Activated T-helper 17 cell treated with anti-CD3 and anti-CD28 coated beads, Interleukin-2, amount 50 U/mL, for 72 hours (primary cell): ENCODE measurements at places on chromosomes 5 and 9.
A peak's percentile ranks its signal among the peaks of the same experiment; 100 is the strongest.

- peak; percentile 30 for ATAC-seq
These were observed 16.2 kb downstream of the PRRC2B start for GRCh38 chr9:131410044-131410491.

DNA sequence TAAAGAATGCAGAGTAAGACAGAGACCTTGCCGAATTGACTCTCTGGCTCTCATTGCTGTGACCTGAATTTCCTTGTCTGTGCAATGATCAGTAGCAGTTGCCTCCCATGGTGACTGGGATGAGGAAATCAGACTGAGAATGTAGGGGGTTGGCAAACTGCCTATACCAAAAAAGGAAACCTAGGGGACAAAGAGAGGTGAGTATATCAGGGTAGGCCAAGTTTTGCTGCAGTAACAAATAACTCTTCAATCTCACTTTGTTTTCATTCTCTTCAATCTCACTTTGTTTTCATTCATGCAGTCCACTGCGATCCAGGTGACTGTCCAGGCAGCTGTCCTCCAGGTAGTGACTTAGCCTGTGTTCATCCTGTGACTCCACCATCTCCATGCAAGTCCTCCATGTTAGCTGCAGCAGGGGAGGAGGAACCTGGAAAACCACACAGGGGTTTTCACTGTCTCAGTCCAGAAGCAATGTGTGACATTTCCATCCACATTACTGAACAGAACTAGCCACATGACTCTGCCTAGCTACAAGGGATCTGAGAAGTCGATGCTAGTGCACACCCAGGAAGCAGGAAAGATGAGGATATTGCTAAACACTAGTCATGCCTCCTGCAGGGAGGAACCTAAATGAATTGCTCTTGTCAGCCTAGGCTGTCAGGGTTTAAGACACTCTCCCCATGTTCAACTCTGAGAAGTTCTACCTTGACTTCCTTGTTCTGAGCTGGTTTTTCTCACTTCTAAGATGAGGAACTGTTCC is 26.0 kb downstream of the TMEM174 start:
- no peak for ATAC-seq

GRCh38 chr5:55363856-55364255 is 56.1 kb downstream of the MTREX start:
- no peak for ATAC-seq

DNA sequence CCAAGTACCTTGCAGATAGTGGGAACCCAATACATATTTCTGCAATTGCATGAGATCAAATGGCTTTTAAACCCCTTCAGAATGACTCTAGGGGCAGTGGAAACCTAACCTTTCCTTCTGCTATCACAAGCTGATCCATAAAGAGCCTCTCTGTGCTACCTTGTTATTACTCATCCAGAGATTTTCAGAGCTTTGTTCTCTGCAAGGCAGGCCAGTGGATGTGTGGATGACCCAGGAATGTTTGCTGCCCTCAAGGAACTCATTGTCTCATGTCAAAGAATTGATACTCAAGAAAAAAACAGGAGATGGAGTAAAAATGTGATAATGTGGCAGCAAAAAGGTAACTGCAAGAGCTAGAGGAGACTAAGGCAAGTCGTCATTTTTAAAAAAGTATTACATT is 164.1 kb downstream of the HMHB1 start:
- no peak for ATAC-seq

DNA sequence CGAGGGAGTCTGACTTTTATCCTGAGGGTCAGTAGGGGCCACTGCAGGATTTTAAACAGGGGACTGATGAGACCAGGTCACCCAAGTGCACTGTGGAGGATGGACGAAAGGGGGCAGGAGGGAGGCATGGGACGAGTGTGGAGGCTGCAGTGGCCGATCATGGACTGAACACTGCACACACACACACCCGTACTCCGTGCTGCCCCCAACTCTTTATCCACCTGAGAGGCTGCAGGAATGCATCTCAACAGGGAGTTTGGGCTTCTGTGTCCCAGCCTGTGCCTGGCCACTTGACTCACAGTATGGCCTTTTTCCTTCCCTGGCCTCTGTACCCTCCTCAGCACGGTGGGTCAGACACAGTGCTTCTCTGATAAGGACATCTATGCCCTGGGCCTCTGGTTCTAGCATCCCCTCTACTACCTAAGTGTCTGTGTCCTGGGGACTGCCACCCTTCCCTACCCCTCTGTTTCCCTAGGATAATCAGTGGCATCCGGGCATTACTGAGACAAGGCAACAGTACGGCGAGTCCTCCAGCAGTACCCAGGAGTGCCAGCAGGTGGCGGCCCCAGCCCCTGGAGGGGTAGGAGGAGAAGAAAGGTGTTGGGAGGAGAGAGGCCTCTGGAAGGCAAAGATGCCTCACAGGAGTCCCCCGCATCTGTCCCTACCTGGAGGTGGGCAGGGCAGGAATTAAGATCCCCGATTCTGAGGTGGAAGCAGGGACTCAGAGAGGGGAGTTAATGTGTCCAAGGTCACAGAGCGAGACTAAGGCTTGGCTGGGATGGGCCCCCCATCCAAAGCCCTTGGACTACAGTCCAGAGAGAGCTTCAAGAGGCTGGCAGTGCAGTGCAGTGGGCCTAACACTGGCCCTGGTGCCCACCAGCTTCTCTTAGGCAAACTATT is 5.1 kb upstream of the CDX1 start:
- ATAC-seq = peak; percentile 81

DNA sequence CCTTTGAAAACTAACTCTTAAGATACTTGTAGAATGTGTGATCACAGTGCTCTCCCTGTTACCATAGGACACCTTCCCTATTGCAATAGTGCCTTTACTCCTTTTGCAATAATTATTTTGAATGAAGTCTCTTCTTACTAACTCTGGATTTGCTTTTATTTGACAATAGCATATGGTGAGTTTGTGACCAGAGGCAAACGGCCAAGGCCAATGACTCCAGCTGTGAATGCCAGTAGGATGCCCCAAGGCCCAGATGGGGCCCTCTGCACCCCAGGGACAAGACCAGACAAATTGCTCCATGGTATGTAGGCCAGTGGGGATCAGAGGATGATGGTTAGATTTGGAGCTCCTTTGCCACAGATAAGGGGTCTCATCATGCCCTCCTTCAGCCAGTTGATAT is 116.9 kb downstream of the NPR3 start:
- ATAC-seq = no peak

GRCh38 chr5:431711-432050 is 11.3 kb upstream of the EXOC3 start:
- ATAC-seq = no peak

DNA sequence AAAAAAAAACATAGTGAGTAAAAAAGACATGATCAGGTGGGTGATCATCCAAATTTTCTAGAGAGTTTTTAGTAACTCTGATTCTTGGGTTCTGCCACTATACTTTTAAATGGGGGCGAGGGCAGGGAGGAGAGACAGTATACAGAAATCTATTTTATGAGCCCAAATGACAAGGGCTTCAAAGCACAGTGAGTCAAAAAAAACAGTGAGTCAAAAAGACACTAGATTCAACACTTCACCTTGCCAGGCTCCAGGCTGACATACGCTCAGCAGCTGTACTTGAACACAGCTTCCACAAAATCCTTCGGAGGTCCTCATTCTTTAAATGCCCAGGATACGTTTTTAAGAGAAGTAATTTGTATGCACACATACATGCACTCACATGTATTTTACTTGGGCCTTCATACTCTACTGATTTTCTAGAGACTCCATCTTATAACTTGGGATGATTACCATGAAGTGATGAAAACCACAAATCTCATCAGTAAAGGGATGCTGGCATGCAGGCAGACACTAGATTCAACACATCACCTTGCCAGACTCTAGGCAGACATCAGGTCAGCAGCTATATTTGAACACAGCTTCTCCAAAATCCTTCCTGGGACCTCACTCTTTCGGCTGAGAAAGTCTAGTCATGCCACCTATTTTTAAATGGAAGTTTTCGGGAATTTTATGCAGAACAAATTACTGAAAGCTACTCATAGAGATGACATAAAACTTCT is 28.8 kb downstream of the NR3C1 start:
- ATAC-seq = peak; percentile 76

GRCh38 chr5:82987188-82987587 is 90.0 kb downstream of the TMEM167A start:
- ATAC-seq = no peak

DNA sequence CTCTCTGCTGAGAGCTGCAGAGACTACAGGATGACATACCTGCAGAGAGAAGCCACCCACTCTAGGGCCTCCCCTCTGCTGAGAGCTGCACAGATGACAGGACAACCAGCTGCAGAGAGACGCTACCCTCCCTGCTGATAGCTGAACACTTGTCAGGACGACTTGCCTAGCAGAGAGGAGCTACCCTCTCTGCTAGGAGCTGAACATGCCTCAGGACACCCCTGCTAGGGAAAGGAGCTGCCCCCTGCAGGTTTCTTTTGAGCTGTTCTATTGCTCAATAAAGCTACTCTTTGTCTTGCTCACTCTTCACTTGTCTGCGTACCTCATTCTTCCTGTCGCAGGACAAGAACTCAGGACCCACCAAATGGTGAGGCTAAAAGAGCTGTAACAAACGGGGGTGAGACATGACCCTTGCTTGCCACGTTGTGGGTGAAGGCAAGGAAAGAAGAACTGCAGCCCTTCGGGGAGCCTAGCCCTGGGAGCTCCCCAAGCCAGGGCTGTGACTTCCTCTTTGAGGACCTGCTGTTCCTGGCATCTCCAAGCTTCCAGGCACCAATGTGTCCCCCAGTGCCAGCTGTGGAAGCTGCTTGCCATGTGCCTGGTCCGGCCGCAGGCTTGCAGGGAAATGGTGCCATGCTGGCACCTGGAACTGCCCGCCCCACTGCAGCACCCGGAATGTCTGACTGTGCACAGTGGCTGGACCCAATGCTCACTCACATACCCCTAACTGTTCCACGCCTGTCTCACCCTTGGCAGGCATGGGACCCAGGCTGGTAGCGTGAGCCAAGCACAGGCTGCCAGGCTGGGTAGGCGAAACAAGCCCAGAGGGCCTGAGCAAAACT is 5.1 kb upstream of the TESK1 start:
- no peak for ATAC-seq

DNA sequence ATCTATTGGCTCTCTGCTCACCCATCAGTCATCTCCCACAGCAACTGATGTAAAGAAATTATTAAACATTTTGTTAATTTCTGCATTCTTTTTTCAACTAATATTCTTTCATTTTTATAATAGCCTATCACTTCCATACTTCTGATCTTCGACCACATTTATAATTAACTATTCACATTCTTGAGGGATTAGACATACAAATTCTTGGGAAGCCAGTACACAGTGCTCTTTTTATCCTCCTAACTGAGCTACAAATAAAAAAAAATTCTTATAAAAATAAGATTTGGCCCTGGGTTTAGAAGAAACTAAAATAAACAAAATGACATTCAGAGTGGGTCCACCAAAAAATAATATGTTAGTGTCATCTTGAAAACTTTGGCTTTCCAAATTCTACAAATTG is 103.7 kb upstream of the ITGA1 start:
- ATAC-seq = no peak

GRCh38 chr5:155015239-155015638 is 1.7 kb downstream of the KIF4B start:
- ATAC-seq = peak; percentile 55

- no peak for ATAC-seq
These were observed 50.1 kb upstream of the ADAMTS16 start for GRCh38 chr5:5089895-5090649.

- no peak for ATAC-seq
These were observed 165.2 kb downstream of the MAPKAP1 start for GRCh38 chr9:125541840-125542243.

DNA sequence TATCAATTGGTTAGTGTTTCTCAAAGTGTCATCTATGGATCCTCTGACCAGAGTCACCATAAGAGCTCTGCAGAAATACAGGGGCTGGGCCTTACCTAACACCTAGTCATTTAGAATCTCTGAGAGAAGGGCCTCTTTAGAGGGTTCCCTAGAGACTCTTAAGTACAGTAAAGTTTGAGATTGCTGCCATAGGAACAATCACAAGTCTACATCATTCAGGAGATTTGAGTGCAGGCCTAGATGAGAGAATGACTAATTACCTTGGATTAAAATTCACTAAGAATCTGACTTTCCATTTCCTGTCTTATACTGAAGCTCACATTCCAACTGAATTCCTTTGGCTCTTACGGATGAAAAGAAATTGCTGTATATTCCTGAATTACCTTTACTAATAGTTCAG is 182.1 kb upstream of the PTGER4 start:
- ATAC-seq = peak; percentile 15

DNA sequence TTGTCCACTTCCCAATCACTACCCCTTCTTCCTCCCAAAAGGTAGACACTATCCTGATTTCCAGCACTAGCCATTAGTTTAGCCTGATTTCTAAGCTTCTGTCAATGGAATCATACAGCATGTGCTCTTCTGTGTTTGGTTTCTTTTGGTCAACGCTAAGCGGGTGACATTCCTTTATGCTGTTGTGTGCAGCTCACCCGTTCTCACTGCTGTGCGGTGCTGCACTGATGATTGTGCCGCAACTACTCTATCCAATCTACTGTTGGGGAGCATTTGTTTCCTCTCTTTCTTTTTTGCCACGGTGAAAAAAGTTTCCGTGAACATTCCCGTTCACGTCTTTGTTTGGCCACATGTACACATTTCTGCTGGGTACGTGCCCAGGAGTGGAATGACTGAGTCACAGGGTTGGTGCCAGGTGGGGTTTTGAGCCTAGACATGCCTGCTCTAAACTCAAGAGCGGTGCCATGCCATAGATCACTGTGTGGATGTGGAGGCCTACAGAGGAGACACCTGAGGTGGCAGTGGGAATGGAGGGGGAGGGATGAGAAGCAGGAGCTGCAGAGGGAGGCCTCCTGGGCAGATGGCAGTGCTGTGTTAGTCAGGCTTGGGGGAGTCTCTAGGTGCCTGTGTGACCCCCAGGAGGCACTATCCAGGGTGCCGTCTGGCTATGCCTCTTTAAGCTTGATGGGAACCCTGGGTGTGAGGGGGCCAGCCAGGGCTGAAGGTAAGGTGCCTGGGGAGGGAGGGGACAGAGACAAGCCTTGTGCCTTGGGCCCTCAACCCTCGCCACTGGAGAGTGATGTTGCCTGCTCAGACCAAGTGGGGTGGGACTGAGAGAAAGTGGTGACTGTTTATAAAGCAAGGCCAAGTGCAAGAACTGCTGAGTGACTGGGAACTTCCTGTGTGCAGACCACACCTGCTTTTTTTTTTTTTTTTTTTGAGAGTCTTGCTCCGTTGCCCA is 11.4 kb upstream of the ANKRD33B start:
- ATAC-seq = peak; percentile 44

GRCh38 chr5:11595045-11595444 is 309.2 kb downstream of the CTNND2 start:
- no peak for ATAC-seq

GRCh38 chr9:111916234-111916645 is 19.6 kb downstream of the UGCG start:
- peak; percentile 84 for ATAC-seq
